ENCODE measurements at places on chromosomes 6 and 20.

- no peak for DNase-seq
Measured at GRCh38 chr6:96101564-96101963, 85.8 kb downstream of the FUT9 start.

DNA sequence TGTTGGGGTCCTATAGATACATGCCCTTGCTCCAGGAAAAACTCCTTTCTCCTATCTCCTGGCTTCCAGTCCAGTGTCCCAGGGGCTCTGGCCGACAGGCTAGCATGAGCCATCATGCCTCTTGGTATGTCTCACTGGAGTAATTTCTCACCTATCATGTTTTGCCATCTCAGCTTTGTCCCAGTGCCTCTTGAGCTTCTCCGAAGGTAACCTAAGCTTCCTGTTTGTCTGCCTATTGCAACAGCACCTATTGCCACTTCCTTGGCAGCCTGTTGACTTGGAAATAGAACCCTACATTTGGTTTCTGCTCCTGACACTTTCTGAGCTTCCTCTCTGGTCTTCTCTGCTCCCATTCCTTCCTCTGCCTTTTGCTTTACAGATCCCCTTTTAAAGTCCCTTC, 197.7 kb downstream of the KCNQ5 start:
- no peak for DNase-seq

DNA sequence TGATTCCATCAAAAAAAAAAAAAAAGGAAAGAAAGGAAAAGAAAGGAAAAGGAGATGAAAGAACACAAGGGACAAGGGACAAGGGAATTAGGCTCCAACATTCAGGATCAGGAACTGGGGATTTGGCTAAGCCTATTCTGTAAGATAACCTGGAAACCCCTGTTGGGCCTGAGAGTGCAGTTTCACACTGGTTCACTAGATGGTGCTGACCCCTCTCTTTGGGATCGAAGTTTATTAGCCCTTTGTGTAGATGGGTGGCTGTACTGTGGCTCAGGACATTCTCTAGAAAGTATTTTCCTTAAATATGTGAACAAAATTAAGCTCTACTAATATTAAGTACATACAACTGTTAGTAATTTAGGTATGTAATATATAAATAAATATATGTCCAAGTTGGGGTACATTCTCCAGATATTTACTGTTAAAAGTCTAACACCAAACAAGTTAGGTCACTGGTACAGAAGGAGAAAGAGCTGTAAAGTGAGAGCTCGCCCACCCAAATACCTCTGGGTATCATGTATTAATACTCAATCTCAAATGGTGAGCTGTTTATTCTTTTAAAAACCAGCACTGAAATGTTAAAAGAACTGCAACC, 6.3 kb downstream of the OR2A4 start:
- no peak for DNase-seq

GRCh38 chr20:52785679-52786078, 186.5 kb upstream of the TSHZ2 start:
- no peak for DNase-seq

GRCh38 chr6:106048336-106048735, 37.8 kb upstream of the PRDM1 start:
- no peak for DNase-seq

All from stimulated activated CD4-positive, alpha-beta T cell treated with anti-CD3 and anti-CD28 coated beads, Interleukin-4, amount 100 ng/mL, for 4 hours (primary cell).